ENCODE measurements at places on chromosomes 12 and 14. TPM values are rescaled to one million over a fixed set of nuclear protein-coding genes. Genes with fewer than 3 reads are reported as not detected.

Gene A2ML1
- polyA plus RNA-seq = 18.8 TPM

Gene SMCO2
- 0.07 TPM for polyA plus RNA-seq

Gene IL22
- polyA plus RNA-seq = not detected

Gene GLIPR1L1
- not detected for polyA plus RNA-seq

Gene CCDC184
- polyA plus RNA-seq = 0.25 TPM

Gene CLEC4C
- polyA plus RNA-seq = not detected

Gene PRPH
- polyA plus RNA-seq = not detected

Gene TDG
- 14.3 TPM for polyA plus RNA-seq

Gene CDCA4
- polyA plus RNA-seq = 53.4 TPM

Gene RIPK3
- polyA plus RNA-seq = 0.06 TPM

Gene CHGA
- polyA plus RNA-seq = not detected

Gene LMO3
- 0.10 TPM for polyA plus RNA-seq

Gene DNAJC22
- polyA plus RNA-seq = 0.03 TPM

Gene HNF1A
- not detected for polyA plus RNA-seq

Gene RNASE1
- polyA plus RNA-seq = not detected

Gene TAS2R7
- not detected for polyA plus RNA-seq

Gene TMEM229B
- polyA plus RNA-seq = 1.2 TPM

Gene IAPP
- not detected for polyA plus RNA-seq

Gene SPATA7
- 4.5 TPM for polyA plus RNA-seq

Gene TAS2R19
- not detected for polyA plus RNA-seq

Gene NPFF
- polyA plus RNA-seq = not detected

Gene GPR84
- 0.11 TPM for polyA plus RNA-seq

Gene GZMB
- polyA plus RNA-seq = not detected

Gene FERMT2
- 15.3 TPM for polyA plus RNA-seq

Gene RIC8B
- polyA plus RNA-seq = 4.6 TPM

Gene TESPA1
- not detected for polyA plus RNA-seq

Gene PRB4
- polyA plus RNA-seq = not detected

Gene ZC3H10
- polyA plus RNA-seq = 0.87 TPM

Gene AMDHD1
- polyA plus RNA-seq = 0.34 TPM

Gene OR4E2
- polyA plus RNA-seq = not detected

Gene EIF4B
- polyA plus RNA-seq = 312 TPM

Gene KLRD1
- polyA plus RNA-seq = not detected

Gene KLRG1
- 0.40 TPM for polyA plus RNA-seq

Gene RIMBP2
- polyA plus RNA-seq = not detected

Gene RHOJ
- polyA plus RNA-seq = 11.2 TPM

Gene AKT1
- 124 TPM for polyA plus RNA-seq

Gene SCN8A
- 0.50 TPM for polyA plus RNA-seq

Gene GPRC5D
- polyA plus RNA-seq = not detected

Gene NXPH4
- polyA plus RNA-seq = 0.51 TPM

Gene CRIP1
- polyA plus RNA-seq = 0.37 TPM

Gene CCNT1
- 24.2 TPM for polyA plus RNA-seq
